Fibroblast of the conjunctiva (primary cell): ENCODE measurements at places on chromosomes 6 and 20.

DNA sequence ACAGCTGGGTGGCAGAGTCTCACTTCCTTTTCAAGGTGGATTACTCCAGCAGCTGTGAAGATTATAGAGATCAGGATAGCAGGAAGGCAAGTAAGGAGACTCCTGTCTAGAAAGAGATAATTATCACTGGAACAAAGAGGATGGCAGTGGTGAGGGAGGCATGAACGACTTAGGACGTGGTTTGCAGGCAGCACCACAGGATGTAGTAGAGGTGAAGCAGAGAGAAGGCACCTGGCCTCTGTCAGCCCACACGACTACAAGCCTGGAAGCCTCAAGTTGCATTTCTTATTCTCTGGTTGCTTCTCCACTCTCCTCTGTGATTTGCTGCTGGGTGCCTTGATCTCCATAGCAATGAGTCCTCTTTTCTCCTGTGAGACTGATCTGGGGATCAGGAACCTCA, 62.7 kb downstream of the TSHZ2 start:
- no peak for DNase-seq

GRCh38 chr20:8132484-8133309, 631 bp downstream of the PLCB1 start:
- no peak for DNase-seq

DNA sequence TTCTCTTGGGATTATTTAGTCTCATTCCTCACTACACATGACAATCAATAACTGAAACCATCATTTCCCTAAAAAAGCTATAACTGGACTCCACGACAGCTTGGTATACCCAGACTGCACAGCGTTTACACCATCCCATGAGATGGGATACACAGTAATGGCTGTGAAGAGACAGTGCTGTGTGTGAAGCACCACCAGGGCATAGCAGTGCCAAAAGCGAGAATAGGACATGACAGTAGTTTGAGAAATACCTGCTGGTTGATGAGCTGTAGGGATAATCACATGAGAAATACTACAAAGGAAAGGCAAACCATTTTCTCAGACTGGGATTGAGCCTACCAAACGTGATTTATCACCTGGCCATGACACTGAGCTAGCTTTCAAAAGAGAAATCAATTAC, 22.4 kb upstream of the LYRM2 start:
- no peak for DNase-seq

DNA sequence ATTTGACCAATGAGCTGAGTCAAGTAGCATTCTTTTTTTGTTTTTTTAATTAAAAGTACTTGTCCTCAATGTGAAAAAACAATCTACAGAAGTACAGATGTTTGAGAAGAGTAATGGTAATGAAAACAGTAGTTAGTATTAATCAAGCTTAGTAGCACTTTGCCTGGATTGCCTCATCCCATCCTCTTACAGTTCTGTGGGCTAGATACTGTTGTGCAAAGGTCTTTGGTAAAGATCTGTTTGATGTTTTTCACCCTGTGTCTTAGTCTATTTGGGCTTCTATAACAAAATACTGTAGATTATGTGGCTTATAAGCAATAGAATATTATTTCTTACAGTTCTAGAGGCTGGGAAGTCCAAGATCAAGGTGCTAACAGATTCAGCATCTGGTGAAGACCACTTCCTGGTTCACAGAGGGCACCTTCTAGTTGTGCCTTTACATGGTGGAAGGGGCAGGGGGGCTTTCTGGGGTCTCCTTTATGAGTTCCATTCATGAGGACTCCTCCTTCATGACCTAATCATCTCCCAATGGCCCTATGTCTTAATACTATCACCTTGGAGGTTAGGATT, 84.3 kb downstream of the SHLD1 start:
- no peak for DNase-seq
